ENCODE measurements at places on chromosomes 4 and X.

DNA sequence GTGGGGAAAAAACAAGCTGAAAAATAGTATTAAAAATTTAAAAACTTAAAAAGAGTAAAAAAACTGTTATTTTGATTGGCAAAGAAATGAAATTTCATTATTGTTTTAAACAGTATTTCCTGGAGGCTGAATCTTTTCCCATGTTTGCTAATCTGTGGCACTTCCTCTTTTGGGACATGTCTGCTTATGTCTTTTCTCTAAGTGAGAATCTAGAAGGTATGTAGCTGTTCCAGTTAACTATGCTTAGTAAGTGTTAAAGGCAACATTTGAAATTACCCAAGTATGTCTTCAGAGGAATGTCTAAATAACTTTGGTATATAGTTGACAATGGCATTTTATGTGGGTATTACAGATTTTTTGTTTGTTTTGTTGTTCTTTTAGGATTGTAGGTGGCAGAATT is 81.6 kb upstream of the TBC1D9 start:
- no peak for DNase-seq

DNA sequence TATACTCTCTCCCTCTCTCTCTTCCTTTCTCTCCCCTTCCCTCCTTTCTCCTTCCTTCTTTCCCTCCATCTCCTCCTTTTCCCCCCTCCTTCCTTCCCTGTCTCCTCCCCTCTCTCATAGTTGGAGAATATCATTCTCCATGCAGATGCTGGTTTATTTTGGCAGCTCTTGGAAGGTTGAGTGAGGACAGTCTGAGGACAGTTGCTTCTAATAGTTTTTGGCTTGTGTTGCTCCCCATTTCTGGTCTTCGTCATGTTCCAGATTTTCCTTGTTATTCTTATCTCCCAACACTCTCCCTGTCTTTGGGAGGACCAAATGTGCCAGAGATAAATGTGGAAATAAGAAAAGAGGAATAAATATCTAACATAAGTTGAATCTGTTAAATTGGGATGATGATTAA is 263.0 kb downstream of the FRMPD4 start:
- no peak for DNase-seq

DNA sequence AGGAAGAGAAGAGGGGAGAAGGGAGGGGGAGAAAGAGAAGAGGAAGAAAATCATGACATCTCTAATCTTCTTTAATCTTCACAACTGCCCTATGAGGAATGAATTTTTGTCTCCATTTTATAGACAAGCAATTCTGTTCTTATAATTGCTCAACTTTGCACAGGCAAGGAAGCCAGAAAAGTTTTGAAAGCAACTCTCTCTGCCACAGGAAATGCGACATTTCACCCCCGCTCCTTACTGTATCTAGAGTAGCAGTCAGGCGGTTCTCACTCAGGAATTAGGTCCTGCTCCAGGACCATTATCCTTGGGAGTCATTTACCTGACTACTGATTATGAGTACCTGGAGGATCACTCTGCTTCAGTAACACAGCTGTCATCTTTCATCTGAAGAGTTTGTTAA is 69.2 kb upstream of the FAM9A start:
- no peak for DNase-seq

DNA sequence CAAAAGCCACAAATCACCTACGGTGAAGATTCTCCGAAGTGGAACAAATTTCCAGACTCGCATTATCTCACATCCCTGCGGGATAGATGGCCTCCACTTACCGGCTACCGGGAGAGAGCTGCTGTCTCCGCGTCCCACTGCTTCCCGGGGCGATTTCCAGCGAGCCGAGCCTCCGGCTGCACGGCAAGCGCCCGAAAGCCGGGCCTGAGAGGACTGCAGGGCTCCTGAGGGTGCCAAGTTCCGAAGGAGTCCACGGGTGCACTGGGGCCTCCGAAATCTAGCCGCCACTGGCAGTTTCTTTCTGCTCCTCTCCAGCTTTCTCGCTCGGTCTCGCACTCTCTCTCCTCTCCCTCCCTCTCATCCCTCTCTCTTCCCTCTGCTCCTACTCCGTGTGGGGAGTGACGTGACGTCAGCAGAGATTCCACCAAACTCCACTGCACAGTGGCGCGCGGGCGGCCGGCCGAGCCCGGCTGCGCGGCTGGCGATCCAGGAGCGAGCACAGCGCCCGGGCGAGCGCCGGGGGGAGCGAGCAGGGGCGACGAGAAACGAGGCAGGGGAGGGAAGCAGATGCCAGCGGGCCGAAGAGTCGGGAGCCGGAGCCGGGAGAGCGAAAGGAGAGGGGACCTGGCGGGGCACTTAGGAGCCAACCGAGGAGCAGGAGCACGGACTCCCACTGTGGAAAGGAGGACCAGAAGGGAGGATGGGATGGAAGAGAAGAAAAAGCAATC is 14.0 kb upstream of the PITX2 start:
- peak; percentile 21 for DNase-seq

DNA sequence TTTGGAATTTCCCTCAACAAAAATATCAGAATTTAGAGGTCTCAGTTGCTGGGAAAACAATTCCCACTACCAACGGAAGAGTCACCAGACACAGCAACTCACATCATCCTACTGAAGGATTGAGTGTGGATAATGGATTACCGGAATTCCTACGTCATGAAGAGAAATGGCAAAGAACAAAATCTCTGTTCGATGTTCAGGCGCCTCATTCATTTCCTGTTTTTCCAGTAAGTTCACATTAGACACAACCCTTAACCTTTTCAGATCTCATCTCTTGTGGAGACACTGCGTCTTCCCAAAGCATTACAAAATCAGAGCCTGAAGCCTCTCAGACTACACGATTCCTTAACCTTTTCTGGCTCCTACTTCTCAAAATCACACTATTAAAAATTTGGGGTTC is 58.5 kb upstream of the CPEB2 start:
- DNase-seq, result no peak

DNA sequence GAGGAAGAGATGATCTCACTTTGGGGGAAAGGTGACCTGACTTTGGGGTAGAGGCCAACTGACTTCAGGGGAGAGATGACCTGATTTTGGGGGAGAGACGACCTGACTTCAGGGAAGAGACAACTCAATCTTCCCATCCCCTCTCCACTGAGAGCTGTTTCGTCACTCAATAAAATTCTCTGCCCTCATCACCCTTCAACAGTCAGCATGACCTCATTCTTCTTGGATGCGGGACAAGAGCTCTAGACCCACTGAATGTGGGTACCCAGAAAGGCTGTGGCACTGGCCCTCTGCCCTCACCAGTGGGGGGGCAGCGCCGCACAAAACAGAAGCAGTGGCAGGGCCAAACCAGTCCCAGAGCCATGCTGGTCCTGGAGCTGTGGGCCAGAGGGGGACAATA is 34.6 kb downstream of the ATXN3L start:
- DNase-seq, result no peak

DNA sequence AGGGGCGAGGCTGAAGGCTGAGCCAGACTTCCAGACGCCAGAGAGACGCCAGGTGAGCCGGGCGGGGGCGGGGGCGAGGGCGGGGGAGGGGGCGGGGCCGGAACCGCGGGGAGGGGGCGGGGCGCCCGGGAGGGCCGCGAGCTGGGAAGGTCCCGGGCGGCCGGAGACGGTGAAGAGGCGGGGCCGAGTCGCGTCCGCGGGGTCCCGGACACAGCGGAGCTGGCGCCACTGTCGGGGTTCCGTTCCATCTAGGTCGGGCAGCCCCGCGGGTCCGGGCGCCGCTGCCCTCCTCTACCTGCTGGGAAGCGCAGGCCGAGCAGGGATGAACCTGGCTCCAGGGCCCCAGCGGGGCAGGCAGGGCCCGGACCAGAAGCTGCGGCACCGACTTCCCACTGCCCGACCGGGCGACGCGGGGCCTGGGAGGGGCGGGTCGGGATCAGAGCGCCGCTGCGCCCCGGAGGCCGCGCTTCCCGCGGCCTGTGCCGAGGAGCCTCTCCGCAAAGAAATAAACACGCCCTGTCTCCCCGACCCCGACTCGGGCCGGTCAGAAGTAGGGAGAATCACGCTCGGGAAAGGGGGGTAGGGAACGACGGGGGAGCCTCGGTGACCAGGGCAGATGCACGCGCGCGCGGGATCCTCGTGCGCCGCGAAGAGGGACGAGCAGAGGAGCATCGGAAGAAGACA is 10.6 kb downstream of the HMX1 start:
- peak; percentile 83 for DNase-seq

DNA sequence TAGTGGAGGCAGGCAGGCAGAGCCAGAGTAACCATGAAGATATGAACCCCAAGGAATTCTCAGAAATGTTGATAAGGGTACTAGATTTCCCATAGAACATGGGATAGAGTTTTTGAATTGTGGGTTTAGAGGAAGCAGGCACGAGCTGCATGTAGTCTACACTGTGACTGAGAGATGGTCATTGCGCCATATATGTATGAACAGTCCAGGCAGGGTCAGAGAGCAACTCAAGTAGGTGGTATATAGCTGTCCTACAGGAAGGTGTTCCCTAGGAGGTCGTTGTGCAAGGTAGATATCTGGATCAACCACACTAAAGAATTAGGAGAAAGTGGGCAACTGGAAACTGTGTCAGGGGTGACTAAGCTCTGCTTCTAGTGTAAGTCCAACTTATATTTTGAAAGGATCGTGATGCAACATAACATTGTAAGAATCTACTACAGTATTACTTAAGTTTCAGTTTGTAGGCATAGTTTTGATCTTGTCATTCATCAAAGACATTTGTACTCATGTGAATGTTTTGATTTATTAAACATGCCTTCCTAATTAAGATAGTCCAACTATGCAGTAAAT is 94.6 kb downstream of the HPGD start:
- DNase-seq, result no peak

DNA sequence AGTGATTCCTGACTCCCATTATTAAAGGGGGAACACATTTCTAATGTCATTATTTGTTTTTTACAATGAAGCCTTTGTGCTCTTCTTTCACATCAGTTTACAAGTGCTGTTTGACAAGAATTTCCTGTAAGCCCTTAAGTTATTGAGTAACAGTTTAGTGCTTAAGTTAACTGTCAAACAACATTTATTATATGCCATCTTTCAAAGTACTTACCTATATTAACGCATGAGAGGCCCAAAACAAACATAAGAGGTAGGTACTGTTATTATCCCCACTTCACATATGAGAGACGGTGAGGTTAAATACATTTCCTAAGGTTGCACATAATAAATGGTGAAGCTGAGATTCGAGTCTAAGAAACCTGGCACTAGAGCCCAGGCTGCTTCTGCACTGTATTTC is 56.0 kb upstream of the MAGED1 start:
- no peak for DNase-seq

DNA sequence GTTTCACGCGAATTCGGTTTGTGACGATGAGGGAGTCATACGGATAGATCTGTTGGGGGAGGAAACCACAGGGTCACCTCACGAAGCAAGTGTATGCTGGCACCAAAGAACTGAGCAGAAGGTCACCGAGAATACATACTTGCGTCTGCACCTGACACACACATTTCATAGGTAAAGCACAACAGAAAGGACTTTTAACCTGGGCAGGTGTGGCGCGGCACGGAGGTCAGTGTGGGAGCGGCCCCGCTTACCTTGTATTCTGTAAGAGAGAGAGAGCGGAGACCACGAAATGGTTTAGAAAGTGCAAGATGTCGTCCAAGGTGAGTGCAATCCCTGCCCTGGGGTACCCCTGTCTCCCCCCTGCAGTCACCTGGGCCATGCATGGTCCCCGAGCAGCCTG is 43.6 kb upstream of the AFAP1 start:
- no peak for DNase-seq

DNA sequence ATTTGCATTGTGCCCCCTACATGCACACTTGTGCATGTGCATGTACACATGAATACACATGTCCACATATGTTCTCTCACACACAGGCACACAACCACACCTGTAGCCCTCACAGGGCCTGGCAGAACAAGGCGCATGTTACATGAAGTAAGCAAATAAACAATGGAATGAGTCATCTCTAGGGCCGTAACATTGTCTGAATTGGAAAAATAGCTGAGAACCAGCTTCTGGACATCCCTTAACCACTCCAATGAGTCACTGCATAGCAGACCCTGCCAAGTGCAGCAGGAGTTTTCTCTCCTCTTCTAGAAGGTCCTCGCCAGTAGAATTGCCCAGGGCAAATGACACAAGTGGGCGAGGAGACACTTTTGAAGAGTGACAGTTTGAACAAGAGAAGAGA is 66.1 kb downstream of the MAGEA10 start:
- DNase-seq, result peak; percentile 3

DNA sequence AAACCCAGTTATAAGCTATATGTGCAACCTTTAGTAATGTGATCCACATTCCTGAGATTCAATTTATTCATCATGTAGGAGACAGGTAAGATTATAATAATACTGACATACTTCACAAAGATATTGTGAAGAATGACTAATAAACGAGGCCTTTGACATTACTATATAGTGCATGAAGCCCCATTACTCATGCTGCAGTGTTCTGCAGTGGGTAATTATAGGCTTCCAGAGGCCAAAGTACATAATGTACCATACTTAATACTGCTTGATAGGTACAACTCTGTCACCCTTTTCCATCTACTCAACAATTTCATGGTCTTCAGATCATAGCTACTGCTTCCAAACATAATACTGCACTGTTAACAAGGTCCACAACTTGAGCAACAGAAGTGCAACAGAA is 68.9 kb downstream of the COL25A1 start:
- no peak for DNase-seq

GRCh38 chrX:331825-332495 is 13.4 kb upstream of the GTPBP6 start:
- peak; percentile 53 for DNase-seq

DNA sequence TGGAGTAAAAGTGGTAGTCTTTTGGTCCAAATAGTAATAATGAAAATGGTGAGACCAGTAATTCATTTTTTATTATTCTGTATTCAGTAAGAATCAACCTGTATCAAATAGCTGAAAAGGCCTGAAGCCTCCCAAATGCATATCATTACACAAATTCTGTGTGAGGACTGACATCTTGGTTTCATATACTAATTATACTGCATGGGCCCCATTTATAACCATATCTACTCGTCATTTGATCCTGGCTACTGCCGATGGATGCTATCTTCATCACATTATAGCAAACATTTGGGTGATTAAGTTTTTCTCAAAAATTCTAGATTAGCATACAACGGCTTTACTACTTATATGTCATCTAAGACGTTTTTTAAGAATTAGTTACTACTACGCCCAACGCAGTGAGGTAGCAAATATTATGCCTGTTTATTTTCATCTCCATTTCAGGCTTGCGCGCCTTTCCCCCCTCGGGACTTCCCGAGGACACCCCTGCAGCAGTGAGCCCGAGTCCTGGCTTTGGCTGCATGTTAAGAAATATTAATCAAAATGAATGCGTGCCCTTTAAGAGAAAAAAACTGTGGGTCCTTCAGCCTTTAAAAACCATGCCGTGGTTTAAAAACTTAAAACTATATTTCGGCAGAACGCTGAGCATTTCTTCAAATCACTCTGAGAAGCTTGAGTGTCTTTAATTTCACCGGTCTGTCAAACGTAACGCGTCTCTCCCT is 814 bp upstream of the MMAA start:
- peak; percentile 12 for DNase-seq

DNA sequence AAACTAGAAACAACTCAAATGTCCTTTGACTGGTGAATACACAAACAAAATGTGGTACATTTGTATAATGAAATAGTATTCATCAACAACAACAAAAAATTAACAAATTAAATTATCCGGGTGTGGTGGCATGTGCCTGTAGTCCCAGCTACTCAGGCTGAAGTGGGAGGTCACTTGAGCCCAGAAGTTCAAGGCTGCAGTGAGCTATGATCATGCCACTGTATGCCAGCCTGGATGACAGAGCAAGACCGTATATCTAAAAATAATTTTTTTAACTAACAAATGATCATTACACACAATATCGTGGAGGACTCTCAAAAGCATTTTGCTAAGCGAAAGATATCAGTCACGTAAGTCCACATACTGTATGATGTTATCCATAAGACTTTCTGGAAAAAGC is 71.6 kb upstream of the SORBS2 start:
- DNase-seq, result no peak

GRCh38 chr4:151702256-151702655 is 58.6 kb downstream of the GATB start:
- DNase-seq, result no peak
